Amygdala (tissue), 56 donors: ENCODE measurements at places on chromosomes 1 and 21.

DNA sequence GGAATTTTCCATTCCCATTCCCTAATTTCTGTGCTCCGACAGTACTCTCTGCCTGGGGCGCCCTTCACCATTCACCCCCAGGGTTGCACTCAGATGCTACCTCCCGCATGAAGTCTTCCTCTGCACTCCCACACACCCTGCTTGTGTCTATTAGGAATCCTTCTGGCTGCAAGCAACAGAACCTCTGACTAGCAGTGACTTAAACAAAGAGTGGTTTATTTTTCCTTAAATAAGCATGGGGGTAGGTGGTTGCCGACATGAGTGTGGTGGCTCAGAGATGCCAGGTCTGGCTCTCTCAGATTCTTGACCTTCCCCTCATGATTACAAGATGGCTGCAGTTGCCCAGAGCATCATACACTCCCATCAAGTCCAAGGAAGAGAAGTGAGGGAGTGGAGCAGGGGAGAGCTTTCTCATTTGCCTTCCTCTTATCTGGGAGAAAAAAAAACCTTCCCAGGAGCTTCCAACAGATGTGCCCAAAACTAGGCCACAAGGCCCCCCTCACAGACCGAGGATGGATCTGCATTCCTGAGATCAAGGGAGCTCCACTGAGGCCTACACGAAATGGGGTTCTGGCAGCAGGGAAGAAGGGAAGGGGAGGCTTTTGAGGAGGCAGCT lies 49.6 kb upstream of the LBR start:
- DNase-seq = no peak

DNA sequence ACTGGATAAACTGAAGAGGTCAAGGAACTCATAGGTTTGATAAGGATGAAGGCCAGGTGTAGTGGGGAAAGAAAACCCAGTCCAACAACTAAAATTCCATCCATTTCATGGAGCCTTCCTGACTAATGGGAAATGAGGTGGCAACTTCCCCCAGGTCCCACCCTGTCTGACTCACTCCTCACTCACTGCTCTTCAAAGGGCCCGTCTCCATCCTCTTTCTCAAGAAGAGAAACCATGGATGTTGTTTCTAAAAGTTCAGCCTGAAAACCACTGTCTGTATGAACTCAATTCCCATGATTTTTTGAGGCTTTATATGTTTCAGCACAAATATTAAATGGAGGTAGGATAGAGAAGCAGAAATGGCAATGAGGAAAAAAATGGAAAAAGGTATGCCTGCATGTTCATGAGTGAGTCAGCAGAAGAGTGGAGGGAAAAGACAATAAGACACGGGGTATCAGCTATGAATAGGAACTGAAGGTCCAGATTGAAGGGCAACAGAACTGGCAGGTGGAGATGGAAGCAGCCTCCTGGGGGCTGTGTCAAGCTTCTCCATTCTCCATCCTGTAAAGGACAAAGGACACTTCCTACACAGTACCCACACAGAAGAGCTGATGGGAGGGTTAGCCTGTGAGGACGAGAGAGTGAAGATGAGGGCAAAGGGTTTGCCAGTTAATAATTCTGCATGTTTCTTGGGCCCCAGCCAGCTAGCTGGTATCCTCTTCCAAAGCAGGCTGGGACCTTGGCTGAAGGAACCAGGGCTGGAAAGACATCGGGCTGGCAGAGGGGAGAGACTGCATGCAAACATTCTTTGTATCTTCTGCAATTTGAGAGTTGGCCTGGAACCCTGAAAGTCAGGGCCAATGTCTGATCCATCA lies 5.5 kb upstream of the ELOVL1 start:
- DNase-seq = no peak

GRCh38 chr1:62530516-62531154 lies 66.7 kb upstream of the ANGPTL3 start:
- DNase-seq = peak; percentile 3

DNA sequence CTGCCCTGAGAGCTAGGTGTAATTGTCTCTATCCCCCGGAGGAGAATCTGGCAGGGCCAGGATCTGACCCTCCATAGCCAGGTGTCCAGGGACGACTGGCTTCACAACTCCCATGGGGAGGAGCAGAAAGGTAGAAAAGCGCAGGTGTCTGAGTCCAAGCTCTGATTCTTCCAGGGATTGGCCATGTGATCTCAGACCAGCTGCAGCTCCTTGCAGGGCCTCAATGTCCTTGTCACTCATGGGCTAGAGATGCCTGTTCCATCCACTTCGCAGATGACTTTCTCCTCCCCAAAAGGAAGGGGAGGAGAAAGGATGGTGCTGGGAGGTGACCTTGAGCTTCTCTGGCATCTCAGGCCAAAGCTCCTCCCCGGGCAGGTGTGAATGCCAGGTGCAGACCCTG lies 22.7 kb downstream of the HSPG2 start:
- no peak for DNase-seq

- DNase-seq = no peak
These were observed 73.5 kb upstream of the WNT4 start for GRCh38 chr1:22216210-22216883.

- DNase-seq = no peak
These were observed 5.9 kb downstream of the LRRC8B start for GRCh38 chr1:89530444-89531089.

DNA sequence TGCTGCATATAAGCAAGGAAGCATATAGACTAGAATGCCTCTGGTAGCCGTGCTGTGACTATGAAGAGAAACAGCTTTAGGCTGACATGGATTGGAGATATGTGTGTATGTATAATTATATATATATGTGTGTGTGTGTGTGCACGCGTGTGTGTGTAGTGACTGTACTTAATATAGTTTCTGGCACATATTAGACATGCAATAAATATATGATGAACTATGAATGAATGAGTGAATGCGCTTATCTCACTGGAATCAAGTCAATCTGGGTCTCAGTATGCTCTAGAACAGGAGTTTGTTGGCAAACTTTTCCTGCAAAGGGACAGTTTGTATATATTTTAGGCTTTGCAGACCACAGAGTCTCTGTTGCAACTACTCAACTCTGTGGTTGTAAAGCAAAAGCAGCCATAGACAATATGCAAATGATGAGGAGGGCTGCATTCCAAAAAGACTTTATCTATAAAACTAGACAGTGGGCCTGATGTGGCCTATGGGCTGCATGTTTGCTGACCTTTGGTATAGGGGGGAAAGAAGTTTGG lies 482.9 kb upstream of the USP24 start:
- DNase-seq = no peak

DNA sequence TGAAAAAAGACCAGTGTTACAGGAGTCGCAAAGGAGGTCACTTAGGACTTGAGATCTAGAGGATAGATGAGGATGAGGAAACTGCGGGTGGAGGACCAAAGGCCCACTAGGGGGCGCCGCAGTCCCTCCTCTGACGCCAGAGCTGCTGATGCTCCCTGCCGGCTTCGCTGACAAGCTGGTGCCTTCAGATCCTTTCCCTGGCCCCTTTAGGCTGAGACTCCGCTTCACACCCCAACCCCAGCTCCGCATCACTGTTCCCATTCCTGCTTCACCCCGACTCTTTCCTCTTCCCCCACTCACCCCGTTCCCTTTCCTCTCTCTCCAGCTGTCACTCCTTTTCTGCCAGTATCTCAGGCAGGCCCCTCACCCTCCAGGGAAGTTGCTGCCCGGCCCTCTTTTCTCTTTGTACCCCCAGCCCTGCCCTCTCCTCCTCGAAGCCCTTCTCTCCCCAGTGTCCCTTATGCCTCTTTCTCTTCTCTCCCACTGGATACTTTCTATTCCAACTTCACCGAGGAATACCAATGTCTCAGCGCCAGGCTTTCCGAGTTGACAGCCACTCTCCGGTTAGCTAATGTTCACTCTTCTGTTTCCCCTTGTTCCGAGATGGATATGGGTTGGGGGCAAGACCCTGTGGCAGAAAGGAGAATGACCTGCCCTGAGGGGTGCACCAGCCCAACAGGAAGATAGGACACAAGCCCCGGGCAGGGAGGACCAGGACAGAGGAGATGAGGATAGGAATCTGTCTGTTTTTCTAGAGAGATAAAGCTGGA lies 4.5 kb downstream of the KCNJ9 start:
- peak; percentile 87 for DNase-seq

GRCh38 chr1:247204177-247204647 lies 32.4 kb upstream of the ZNF124 start:
- no peak for DNase-seq

GRCh38 chr1:188169971-188170370 lies 1341.2 kb downstream of the PLA2G4A start:
- no peak for DNase-seq

DNA sequence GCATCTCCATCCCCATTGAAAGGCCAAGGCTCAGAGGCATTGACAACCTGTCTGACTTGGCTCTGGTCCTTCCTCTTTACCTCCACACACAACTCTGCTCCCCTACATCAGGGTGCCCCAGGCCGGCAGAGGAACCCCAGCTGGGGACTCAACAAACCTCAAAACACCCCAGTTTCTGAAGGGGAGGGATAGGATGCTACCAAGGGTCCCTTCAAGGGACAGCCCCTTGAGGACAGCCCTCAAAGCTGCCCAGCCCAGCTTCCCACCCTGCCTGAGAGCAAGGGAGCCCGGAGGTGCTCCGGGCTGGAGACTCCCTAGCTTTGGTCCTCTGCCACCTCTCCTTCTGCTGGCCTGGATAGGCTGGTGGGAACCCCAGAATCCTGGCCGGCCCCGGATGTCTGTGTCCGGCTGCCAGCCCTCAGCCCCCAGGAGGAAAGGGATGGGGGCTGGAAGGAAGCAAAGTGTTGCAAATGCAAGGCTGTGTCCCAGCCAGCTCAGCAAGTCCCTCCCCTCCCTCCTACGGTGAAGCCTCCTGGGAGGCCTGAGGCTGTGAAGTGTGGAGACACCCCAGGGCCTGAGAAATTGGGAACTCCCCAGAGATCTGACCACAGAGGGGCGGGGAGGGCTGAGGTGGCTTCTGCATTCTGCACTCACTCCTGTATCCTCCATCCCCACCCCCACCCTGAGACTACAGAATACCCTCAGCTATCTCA lies 1.1 kb upstream of the MARCKSL1 start:
- no peak for DNase-seq

GRCh38 chr1:215584389-215584788 lies 17.3 kb downstream of the KCTD3 start:
- no peak for DNase-seq

DNA sequence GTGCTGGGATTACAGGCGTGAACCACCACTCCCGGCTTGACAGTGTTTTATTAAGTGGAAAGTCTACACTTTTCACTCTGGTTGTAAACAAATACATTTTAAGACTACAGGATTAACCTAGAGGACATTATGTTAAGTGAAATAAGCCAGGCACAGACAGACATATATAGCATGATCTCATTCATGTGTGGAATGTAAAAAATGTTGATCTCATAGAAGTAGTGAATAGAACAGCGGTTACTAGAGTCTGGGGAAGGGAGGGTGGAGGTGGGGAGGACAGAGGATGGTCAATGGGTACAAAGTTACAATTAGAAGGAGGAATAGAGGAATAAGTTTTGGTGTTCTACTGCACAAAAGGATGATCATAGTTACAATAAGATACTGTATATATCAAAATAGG lies 16.9 kb downstream of the CTH start:
- no peak for DNase-seq

- DNase-seq = peak; percentile 16
These were observed 36.6 kb upstream of the OPRD1 start for GRCh38 chr1:28775121-28775942.

- no peak for DNase-seq
These were observed 47.7 kb downstream of the TTC13 start for GRCh38 chr1:230930986-230931385.

GRCh38 chr1:230231774-230232145 lies 164.7 kb downstream of the GALNT2 start:
- no peak for DNase-seq

DNA sequence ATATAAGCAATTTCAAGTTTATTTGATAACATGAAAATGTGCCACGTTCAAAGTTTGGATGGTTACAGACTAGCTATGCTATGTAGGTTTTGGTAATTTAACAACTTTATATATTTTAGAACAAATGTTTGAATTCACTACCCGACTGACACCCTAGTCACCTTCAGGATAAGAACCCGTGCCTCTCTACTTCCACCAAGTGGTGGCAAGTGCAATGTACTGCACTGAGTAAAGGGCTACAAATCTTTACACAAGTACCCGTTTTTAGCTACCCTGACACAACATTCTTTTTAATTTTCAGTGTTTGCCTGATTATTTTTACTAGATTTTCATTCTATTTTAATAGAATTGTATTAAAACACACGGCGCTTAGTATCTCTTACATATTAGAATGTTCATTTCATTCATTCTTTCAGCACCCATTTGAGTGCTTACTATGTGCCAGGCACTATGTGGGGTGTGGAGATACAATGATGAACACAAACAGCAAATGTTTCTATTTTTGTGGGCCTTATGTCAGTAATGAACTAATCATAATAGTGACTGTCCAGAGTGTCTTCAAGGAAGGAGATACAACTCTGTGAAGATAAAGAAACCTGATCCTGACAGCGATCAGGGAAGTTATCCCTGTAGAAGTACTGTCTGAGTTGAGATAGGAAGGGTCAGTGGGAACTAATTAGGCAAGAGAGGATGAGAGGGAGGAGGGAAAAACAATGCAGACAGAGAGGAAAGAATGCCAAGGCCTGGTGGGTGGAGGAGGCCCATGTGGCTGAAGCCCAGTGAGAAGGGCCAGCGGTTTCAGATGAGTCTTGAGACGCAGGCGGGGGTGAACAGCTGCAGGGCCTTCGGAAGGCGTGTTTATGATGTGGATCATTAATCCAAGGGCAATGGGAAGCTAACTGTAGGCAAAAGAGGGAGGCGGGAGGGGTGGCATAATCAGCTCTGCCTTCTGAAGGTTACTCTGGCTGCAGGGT lies 3.8 kb downstream of the LCA5L start:
- no peak for DNase-seq

- DNase-seq = no peak
These were observed 140.7 kb downstream of the SIPA1L2 start for GRCh38 chr1:232489256-232489655.
